ENCODE measurements at places on chromosomes 3 and 15. TPM values are rescaled to one million over a fixed set of nuclear protein-coding genes. Genes with fewer than 3 reads are reported as not detected.

CACNA1D gene
- total RNA-seq = 0.14 TPM

UQCC5 gene
- 11.8 TPM for total RNA-seq

NME9 gene
- total RNA-seq = 0.09 TPM

NOX5 gene
- 0.09 TPM for total RNA-seq

GOLGA6B gene
- not detected for total RNA-seq

C3orf52 gene
- 10.5 TPM for total RNA-seq

GJD2 gene
- total RNA-seq = not detected

TRH gene
- total RNA-seq = not detected

PGBD4 gene
- 1.8 TPM for total RNA-seq

CFAP161 gene
- not detected for total RNA-seq

SLC12A1 gene
- not detected for total RNA-seq

OR5K2 gene
- total RNA-seq = not detected

CTXN2 gene
- not detected for total RNA-seq

SENP8 gene
- 2.6 TPM for total RNA-seq

SLCO2A1 gene
- under 0.01 TPM for total RNA-seq

All from smooth muscle cell of bladder (primary cell).